ENCODE measurements at places on chromosomes 12 and 14.

GRCh38 chr14:61488417-61489401 lies 167.3 kb downstream of the PRKCH start:
- DNase-seq, result no peak

GRCh38 chr12:121630791-121631355 lies 4.5 kb downstream of the ORAI1 start:
- no peak for DNase-seq

GRCh38 chr12:68428724-68429501 lies 96.8 kb upstream of the MDM1 start:
- DNase-seq, result no peak

DNA sequence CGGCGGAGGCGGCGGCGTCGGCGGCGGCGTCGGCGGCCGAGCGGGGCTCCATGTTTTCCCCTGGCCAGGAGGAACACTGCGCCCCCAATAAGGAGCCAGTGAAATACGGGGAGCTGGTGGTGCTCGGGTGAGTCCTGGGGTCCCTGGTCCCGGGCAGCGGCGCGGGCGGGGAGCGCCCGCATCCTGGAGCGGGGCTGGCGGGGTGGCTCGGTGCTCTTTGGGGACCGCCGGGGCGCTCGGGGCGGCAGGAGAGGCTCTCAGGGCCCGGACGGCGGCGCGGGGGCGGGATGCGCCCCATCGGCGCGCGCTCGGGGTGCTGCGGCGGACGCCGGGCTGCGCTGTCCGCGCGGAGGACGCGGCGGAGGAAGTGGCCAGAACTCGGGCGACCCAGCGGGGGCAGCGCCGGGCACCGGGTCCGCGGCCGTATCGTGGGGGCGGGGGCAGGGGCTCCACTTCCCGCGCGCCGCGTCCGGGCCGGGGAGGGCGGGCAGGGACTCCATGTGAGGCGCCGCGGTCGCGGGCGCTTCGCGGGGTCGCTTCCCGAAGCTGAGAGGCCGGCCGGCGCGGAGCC lies 485 bp downstream of the PELI2 start:
- no peak for DNase-seq

GRCh38 chr12:68831272-68831671 lies 23.3 kb downstream of the MDM2 start:
- DNase-seq, result no peak

DNA sequence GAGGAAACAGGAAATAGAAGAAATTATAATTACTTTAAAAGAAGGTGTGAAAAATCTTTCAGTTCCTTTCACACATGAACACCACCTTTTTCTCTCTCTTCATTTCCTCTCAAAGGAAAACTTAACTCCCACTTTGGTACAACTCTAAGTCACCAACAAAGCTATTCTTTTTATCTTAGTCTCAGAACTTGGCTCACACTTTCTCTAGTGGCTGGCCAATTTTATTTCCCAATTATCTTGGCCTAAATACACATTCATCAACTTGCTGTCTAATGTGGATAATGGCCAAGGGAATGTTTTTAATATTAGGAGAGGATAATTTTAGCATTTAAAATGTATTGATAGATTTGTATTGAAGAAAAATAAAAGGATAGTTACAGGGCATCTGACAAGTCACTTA lies 64.5 kb upstream of the NAV3 start:
- no peak for DNase-seq

- no peak for DNase-seq
These were observed 566 bp upstream of the PRDM4 start for GRCh38 chr12:107761502-107761904.

GRCh38 chr14:105167303-105168092 lies 1.1 kb downstream of the JAG2 start:
- no peak for DNase-seq

- DNase-seq, result no peak
These were observed 128.4 kb downstream of the RPAP3 start for GRCh38 chr12:47577206-47577989.

GRCh38 chr12:98238515-98239130 lies 276.8 kb upstream of the TMPO start:
- no peak for DNase-seq

DNA sequence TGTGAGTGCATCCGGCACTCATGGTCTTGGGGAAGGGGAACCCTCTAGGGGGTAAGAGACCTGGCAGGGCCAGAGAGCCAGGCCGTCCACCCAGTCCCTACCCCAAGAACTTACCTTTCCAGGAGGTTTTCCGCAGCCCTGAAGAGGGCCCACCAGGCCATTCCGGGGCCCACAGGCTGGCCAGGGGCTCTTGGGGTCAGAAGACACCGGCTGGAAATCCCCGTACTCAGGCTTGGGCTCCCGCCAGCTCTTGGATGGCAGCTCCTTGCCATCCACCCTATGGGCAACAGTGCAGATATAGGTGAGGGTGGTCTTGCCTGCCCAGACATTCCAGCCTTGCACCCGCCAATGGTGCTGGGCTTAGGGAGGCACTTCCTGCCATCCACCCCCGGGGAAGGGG lies 34.6 kb downstream of the NCKAP5L start:
- DNase-seq, result no peak

DNA sequence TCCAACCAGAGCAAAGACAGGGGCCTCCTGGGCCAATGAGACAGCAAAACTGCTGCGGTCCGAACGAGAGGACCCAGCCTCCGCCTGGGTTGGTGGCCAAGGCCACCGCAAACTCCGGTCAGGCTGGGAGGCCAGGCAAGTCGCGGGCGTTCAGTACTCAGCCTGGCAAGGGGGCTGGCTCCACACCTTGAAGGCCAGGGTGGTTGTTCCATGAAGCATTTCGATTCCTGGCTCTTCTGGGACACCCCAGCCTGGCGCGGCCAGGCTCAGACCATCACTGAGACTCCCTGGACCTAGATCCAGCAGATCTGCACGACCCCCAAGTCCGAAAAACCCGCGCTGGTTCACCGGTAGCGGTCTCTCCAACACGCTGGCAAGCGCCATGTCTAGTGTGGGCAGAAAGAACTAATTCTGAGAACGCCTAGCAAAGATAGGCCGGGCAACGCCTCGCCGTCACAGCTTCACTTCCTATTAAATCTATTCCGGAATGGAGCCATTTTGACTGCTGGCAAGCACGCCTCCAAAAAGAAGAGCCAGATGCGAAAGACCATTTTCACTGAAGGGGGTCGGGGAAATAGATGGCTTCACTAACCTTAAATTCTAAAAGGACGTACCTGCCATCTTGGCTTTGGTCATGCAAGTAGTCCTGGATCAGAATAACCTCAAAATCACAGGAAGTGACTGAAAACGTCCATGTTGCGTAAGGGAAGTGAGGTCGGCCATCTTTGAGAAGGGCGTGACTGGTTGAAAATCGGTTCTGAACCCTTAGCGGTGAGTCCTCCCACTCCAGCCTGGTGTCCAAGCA lies at the start of gene PSMB5:
PSMB5 (minus strand) TSS at position 403 of the 805 bp plus-strand sequence; CDS start at position 384, 19 bp downstream.
- DNase-seq, result peak; percentile 64

GRCh38 chr12:31235868-31236395 lies 90.0 kb downstream of the SINHCAF start:
- DNase-seq, result no peak

- DNase-seq, result no peak
These were observed 702 bp upstream of the PRPH start for GRCh38 chr12:49294086-49294803.

DNA sequence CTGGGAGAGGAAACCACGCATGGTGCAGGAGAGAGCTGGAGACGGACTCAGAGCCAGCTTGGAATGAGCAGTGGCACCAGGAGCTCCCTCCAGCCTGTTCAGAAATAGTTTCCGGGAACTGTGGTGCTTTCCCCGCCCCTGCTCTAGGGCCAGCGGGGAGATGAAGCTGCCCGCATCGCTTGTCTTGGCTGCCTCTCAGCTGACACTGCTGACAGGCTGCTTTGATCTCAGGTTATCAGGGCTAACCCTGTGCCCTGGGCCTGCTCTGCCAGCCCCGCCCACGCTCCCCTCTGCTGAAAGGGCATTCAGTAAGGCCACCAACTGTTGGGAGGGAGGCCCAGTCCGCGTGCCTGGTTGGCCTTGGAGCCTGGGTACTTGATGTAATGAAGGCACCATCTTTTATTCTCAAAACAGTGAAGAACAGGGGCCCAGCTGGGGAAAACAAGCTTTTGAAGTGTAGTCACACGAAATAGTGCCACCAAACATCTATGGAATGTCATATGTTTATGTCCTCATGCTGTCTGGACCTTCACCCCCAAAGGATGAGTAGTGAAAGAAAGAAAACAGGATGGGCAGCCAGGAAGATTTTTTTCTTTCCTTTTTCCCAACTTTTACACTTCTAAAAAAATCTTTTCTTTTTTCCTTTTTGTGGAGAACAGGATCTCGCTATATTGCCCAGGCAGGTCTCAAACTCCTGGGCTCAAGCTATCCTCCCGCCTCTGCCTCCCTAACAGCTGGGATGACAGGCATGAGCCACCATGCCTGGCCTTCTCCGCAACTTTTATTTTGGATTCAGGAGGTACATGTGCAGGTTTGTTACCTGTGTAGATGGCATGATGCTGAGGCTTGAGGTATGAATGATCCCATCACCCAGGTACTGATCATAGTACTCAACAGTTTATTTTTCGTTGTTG lies 115.9 kb upstream of the TBX3 start:
- no peak for DNase-seq

GRCh38 chr12:7450667-7451066 lies 6.7 kb upstream of the CD163L1 start:
- DNase-seq, result no peak

- no peak for DNase-seq
These were observed at the start of gene MYBPC1 for GRCh38 chr12:101594700-101595099. Gene MYBPC1, plus strand, starts transcription at chr12:101594971. Its CDS starts 100 bp downstream, at chr12:101595071.

- no peak for DNase-seq
These were observed 263.5 kb upstream of the ALG10B start for GRCh38 chr12:38053113-38053512.

DNA sequence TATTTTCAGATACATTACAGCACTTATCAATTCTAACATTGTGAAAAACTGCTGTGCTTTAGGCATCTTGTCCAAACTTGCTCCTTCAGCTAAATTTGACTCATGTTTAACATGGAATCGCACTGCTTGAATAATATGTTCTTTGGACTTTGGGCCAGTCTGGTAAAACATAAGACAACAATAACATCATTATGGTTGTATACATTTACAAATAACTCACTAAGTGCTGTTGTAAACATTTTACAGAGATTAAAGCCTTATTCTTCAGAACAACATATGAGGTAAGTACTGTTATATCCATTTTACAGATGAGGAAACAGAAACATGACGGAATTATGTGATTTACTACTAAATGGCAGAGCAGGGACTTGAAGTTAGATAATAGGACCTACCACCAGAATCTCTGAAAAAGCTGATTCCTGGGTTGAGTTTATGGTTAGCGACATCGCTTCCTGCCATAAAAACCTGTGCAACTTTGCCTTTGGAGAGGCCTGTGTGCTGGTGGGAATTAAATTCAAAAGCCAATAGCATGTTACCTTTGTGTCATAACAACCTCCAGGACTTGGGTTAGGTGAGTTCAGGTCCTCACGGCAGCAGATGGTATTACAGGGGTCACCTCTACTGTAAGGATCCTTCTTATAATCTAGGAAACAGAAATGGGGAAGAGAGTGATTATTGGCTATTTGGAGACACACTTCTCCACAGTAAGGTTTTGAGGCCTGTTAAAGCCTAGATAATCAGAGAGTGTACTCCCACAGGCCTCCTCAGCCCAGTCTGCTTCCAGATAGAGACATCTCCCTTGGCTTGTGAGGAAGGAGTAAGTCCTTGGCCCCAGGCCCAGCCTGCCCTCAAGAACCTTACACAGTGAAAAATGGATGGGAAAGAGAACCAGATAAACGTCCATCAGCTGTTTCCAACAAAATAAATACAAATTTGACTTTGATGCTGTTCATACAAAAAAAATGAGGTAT lies 61.8 kb downstream of the PLBD1 start:
- DNase-seq, result no peak

DNA sequence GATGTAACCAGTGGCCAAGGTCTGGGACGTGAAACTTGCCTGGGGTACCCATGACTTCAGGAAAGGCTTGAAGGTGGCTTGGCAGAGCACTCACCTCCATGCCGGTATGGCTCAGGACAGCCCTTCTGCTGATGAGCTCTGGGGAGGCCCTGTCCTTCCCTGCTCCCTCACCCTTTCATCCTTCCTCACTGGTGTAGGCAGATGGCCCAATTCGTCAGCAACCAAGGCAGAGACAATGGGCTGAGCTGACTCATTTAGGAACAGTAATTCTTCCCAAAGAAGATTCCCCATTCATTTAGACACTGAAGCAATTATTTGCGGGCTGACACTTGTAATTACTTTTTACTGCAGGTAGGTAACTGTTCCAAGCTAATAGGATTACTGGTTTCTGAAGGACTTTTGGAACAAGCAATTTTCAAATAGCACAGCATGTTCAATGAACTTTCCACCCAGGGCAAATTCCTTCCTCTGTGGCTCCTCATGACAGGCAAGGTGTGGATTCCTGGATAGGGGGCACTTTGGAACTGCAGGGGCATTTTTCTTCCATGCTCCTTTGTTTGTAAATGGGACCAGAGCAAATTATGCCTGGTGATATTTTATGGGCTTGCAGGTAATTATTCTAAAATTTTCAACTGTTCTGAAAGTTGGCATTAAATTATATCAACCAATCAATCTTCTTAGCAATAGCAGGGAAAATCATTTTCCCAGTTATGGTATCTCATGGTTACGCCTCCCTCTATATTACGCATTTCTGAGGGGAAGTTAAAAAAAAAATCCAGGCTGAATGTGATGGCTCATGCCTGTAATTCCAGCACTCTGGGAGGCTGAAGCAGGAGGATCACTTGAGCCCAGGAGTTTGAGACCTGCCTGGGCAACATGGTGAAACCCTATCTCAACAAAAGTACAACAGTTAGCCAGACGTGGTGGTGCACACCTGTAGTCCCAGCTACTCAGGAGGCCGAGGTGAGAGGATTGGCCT lies 24.1 kb upstream of the NRDE2 start:
- DNase-seq, result no peak

DNA sequence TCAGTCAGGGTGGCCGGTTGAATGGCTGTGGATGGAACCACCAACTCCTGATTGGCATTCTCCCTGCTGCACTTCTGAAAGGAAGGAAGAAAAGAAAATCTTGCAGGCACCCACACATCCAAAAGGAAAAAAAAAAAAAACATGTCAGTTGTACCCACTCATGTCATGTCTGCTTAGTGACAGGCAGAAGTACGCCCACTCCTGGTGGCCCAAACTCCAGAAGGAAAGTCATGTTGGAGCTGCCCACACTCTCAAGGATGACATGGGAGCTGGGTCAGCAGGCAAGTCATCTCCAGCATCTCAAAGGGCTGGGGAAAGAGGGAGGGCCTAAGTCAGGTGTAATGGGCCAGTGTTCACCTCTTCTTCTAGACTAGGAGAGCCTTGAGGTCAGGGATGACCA lies 1079.1 kb downstream of the BCL11B start:
- no peak for DNase-seq
